Left kidney (tissue), 8 donors: ENCODE measurements at places on chromosomes 2 and 18. TPM values are rescaled to one million over a fixed set of nuclear protein-coding genes. Genes with fewer than 3 reads are reported as not detected.
A peak's percentile ranks its signal among the peaks of the same experiment; 100 is the strongest.

- DNase-seq, result no peak
Measured at GRCh38 chr18:46891742-46892214, 25.5 kb downstream of the PIAS2 start.

GRCh38 chr2:175744000-175744399, 258.1 kb downstream of the LNPK start:
- no peak for DNase-seq

GRCh38 chr2:239589833-239590232, 189.0 kb upstream of the HDAC4 start:
- DNase-seq, result no peak

DNA sequence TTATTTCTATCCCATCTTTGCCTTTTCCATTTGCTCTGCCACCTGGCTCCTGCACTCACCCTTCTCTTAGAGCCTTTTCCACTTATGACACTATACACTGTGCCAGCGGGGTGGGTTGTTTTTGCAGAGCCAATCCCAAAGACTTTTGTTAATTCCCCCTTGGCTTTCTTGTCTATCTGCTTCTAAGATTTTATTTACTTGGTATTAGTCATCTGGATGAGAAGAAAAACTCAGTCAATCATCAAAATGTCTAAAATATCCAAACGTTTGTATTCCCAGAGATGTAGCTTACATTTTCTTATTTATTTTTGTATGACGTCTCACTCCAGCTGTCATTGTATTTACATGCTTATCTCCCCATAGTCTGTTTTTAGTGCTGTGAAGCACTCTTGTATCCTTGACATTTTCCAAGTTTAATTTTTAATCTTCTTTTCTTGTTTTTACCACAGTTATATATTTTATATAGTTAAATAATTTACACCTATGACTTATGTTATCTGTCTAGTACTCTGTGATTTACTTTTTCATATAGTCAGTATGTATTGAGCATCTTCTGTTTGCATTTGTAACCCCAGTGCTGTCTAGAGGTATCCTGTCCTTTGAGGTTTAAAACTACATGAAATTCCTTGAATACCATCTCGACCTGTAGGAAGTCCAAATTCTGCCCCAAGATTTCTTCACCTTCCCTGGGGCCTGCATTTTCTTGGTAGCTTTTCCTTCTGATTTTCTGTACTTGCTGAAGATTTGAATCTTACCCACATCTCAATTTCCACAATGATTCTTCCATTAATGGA, 55.1 kb downstream of the COL4A3 start:
- no peak for DNase-seq

GRCh38 chr2:981759-982158, 31.1 kb downstream of the SNTG2 start:
- DNase-seq, result no peak

- DNase-seq, result no peak
Measured at GRCh38 chr2:100043081-100043890, 99.1 kb downstream of the AFF3 start.

DNA sequence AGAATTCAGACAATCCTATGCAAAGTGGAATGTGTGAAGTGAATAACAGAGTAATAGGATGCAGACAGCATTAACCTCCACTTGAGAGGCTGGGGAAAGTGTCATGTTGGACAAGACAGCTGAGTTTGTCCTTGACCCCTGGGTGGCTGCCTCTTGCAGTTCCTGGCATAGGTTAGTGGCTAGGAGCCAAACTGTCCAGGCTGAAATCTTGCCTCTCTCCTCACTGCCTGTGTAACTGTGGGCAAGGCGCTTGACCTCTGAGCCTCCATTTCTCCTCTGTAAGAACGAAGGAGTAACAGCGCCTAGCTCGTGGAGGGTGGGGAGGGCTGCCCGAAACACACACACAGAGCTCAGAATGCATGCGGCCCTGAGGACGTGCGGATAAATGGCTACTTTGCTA, 34.8 kb upstream of the LDLRAD4 start:
- no peak for DNase-seq

DNA sequence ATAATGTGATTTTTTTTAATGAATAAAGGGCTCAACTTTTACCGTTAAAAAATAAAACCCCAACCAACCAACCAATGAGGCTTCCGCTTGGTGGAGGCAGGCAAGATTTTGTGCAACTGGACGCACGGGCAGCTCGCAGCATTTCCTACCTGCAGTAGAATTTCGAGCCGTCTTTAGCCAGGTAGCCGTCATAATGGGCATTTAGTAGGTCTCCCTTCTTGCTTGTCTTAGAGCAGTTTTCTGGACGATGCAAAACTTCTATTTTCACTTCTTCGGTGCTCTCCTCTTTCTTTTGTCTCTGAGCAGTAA, 316 bp downstream of the FKBP7 start:
- DNase-seq, result peak; percentile 39

DNA sequence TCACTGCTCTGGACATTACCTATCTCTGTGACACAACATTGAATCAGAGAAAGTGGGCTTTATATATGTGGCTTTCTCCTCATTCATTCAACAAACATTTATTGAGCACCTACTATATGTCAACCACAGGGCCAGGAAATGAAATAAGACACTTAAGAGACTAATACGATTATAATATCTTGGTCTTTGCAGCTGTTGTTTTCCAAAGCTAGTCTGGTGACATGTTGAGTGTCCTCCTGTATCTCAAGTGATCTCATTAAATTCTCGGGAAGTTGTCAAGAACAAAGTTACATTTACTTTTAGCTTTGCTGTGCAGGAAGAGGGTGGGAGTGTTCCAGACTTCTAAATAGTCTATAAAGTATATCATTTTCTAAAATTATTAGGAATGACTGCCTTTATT, 164.6 kb upstream of the SP5 start:
- DNase-seq, result no peak

- no peak for DNase-seq
Measured at GRCh38 chr2:3148716-3149115, 228.9 kb downstream of the EIPR1 start.

DNA sequence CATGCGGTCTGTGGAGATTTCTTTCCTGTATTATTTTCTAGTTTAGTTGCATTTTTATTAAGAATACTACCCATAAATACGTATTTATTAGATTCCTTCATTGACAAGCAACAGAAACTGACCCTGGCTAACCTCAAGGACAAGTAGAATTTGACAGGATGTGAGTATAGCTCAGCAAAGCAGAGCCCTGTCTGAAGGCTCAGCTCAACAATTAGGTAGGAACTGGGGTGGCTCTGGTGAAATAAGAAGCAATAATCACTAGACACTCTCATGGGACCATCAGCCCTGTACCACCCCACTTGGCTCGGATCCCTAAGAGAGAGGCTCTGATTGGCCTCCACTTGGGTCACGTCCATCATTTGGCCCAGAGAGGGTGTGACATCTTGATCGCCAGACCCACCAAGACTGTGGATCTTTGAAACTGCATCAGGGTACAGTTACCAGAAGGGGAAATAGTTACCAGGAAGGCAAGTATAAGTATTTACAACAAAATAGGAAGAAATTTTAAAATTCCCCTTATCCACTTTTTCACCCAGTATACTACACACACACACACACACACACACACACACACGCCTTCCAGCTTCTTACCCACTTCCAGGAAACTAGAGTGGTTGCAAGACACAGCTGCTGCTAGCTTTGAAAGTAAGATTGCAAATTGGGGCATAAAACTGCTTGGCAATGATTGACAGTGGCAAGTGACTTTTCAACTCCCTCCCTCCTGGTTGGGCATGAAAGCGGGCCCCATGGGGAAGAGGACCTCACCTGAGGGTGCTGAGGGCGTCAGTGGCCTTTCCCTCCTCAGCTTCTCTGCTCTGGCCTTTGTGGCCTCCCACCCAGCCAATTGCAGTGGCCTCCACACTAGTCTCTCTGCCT, 41.8 kb downstream of the KCTD18 start:
- no peak for DNase-seq

GRCh38 chr18:44636241-44636640, 44.4 kb upstream of the SETBP1 start:
- DNase-seq, result no peak

- no peak for DNase-seq
Measured at GRCh38 chr18:55338978-55339650, 248.9 kb downstream of the TCF4 start.

DNA sequence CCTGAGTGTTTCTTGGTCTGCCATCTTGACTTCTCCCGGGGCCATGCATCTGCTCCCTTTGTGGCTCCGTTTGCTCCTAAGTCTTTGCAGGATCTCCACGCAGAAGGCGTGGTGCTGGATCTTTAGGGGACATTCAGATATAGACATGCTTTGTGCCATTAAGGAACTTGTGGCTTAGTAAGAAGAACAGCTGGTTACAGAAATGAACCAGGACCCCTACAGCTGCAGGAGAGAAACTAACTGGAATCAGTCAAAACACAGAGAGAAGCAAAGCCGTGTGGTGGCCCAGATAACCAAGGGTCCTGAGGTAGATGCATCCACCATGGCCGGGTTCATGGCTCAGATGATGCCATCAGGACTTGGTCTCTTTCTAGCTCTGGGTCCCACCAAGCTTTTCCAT, 97.6 kb downstream of the SH3RF3 start:
- DNase-seq, result no peak

DNA sequence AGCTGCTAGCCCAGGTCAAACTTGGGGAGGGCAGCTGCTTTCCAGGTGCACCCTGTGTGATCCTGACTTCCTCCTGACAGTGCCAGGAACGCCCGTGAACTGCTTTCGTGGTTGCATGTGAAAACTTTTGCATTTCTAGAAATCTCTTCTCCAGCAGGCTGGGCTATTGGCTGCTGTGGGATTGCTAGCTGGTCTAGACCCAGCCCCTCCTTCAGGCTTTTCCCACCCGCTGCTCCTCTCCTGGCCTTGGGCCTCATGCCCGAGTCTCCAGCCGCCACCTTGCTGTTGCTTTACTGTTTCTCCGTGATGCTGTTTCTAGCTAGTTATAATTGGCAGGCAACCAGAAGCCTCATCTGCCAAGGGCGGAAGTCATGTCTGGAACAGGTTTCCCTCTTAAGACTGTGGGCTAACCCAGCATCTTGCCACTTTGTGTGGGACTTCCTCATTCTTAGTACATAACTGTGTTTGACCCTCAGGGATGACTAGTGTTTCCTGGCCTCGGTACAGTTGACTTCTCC, 27.0 kb upstream of the MGAT4A start:
- no peak for DNase-seq

DNA sequence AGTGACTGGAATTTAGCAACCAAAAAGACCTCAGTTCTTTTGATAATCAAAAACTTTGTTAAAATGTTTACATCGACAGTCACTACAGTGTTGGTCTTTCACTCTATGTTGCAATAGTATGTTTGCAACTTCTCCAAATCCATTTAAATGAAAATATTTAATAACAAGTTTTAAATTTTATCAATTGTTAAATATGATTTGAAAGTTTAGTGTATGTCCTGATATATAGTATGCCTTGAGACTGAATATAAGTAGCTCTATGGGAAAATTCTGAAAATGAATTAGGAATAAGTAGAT, 109.9 kb downstream of the ANKRD44 start:
- no peak for DNase-seq

DNA sequence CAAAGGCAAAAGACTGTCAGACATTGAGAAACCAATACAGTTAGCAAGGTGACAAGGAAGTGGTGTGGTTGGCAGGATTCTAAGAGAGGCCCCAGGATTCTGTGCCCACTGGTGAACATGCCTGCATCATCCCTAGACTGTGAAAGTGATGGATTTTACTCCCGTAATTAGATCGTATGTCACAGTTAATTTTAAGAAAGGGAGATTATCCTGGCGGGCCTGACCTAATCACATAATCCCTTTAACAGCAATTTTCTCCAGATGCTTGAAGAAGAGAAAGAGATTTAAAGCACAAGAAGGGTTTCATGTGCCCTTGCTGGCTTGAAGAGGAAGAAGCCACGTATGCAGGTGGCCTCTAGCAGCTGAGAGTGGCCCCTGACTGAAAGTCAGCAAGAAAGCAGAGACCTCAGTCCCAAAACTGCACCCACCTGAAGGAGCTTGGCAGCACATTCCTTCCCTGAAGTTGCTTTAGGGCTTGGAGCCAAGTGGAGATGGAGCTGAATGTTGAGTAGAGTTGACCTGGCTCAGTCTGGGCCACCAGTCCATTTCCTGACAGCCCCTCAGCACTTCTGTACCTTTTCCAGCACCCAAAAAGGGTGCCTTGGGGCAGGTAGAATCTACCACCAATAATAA, 49.1 kb downstream of the GTF3C3 start:
- no peak for DNase-seq

- no peak for DNase-seq
Measured at GRCh38 chr2:134011936-134012586, 241.8 kb upstream of the MGAT5 start.

DNA sequence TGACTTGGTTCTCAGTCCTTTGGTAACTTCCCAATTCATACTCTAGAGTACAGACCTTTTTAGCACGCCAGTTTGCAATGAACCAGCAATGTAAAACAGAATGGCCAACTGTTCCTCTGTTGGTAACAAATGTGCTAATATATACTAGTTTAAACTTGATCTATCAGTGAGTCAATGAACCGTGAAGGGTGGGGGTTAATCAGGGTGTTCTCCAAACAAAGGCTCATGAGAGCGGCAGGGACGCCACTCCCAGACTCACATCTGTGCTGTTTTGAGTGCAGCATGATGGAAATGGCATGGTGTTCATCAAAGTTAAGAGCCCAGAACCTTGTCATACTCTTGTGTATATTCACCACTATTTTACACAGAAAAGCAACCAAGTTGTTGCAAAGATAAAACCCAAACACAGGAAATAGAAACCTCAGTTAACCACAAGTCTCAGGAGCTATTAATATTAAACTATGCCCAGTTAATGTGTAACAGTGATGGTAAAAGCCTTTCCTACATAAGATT, 70.3 kb downstream of the CERKL start:
- peak; percentile 71 for DNase-seq

- no peak for DNase-seq
Measured at GRCh38 chr2:196182439-196183171, 11.2 kb upstream of the STK17B start.

GRCh38 chr18:48974304-48975119, 23.7 kb upstream of the SMAD7 start:
- DNase-seq, result no peak

The RUFY4 gene
- 0.32 TPM for polyA plus RNA-seq

The TUBA4B gene
- 0.75 TPM for polyA plus RNA-seq

The LIMS1 gene
- 57.1 TPM for polyA plus RNA-seq

The GDF7 gene
- polyA plus RNA-seq, result 2.6 TPM

The GRP gene
- polyA plus RNA-seq, result 0.50 TPM

The LCT gene
- polyA plus RNA-seq, result 0.03 TPM

The MDH1B gene
- 13.6 TPM for polyA plus RNA-seq

The GAREM1 gene
- polyA plus RNA-seq, result 39.6 TPM

The GRHL1 gene
- polyA plus RNA-seq, result 7.2 TPM

The FAM110C gene
- polyA plus RNA-seq, result 15.4 TPM
